ENCODE measurements at places on chromosomes 2 and 18.

- DNase-seq, result no peak
Observed at GRCh38 chr18:555705-556457, 24.3 kb upstream of the CETN1 start.

GRCh38 chr2:120302301-120302700, 43.6 kb upstream of the INHBB start:
- DNase-seq, result no peak

- no peak for DNase-seq
Observed at GRCh38 chr2:147829106-147829505, 15.7 kb upstream of the ACVR2A start.

DNA sequence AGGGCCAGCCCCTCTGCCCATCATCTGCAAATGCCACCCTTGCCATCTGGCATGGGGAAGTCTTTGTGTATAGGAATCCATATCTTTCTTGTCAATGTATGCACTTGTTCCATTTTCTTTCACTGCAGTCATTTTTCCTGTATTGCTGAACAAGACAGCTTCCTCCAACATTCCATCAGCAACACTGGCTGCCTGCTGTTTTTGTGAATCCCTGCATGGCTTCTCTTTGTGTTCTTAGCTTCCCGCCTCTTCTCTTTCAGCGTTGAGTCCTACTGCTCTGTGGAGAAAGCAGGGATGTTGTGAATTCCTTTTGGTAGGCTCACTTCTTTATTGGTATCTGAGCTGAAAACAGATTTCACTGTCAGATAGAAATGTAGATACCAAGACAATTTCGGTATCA, 150.0 kb downstream of the LPIN1 start:
- DNase-seq, result no peak

DNA sequence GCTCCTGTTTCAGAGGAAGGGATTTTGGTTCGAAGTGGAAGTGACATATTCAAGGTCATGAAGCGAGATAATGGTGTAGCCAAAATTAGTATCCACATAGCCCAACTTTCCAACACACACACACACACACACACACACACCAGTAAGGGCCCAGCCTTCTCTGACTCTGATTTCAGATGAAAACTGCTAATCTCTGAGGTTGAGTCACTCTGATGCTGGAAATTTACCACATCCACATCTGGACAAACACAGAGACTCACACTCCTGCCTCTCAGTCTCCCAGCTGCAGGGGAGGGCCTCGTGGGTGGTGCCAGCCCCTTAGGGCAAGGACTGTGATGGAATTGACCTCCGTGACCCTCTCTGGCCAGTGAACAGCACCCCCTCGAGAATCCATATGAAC, 29.0 kb upstream of the SLC35F6 start:
- no peak for DNase-seq

- no peak for DNase-seq
Observed at GRCh38 chr2:31066551-31066950, 71.7 kb downstream of the GALNT14 start.

GRCh38 chr2:22359071-22359672, 1025.8 kb upstream of the KLHL29 start:
- no peak for DNase-seq

DNA sequence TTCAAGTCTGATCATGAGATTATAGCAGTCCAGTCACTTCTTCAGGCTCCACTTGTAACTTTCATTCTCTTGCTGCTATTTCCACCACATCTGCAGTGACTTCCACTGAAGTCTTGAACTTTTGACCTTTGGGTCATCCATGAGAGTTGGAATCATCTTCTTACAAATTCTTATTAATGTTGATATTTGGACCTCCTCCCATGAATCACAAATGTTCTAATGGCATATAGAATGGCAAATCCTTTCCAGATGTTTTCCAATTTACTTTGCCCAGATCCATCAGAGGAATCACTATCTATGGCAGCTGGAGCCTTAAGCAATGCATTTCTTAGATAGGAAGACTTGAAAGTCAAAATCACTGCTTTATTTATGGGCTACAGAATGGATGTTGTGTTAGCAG, 159.4 kb downstream of the LTBP1 start:
- DNase-seq, result no peak

GRCh38 chr2:141062443-141062842, 1068.4 kb downstream of the LRP1B start:
- no peak for DNase-seq

GRCh38 chr18:3409811-3410210, 40.2 kb upstream of the TGIF1 start:
- no peak for DNase-seq

- DNase-seq, result no peak
Observed at GRCh38 chr18:57747809-57748680, 55.1 kb downstream of the ATP8B1 start.

- no peak for DNase-seq
Observed at GRCh38 chr2:176268976-176269318, 295 bp upstream of the MTX2 start.

GRCh38 chr2:33208400-33208799, 261.6 kb downstream of the LTBP1 start:
- DNase-seq, result no peak

DNA sequence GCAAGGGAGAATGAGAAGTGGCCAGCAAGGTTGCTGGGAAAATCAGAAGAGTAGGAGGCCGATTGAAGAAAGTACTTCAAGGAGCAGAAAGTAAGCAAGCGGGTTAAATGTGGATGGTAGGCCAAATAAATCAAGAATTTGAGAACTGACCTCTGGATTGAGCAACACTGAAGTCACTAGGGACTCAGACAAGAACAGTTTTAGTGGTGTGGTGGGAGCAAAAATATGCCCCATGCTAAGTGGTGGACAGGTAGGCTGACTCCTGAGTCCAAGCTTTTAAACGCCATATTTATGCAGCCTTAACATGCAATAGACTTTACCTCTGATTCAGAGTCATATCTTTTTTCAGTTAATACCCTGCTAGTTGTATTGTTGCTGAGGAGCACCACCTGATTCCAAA, 4.5 kb downstream of the TRABD2A start:
- DNase-seq, result no peak

GRCh38 chr2:169119123-169119760, 49.9 kb downstream of the DHRS9 start:
- no peak for DNase-seq
